H4 (cell line): ENCODE measurements at places on chromosomes 11 and 22. TPM values are rescaled to one million over a fixed set of nuclear protein-coding genes. Genes with fewer than 3 reads are reported as not detected.

The LRRN4CL gene
- total RNA-seq = 0.14 TPM in 1 of 2 replicates, not detected in the other

The PRG2 gene
- total RNA-seq = not detected in 2 replicates

The NOX4 gene
- 1.4 and 3.1 TPM in 2 replicates for total RNA-seq

The APIP gene
- total RNA-seq = 124 and 131 TPM in 2 replicates

The PACSIN3 gene
- total RNA-seq = 11.3 and 16.4 TPM in 2 replicates

The SDHAF2 gene
- total RNA-seq = 56.5 and 67.8 TPM in 2 replicates

The OR1S2 gene
- total RNA-seq = not detected in 2 replicates

The NLRP14 gene
- 0.08 and 0.19 TPM in 2 replicates for total RNA-seq

The YAP1 gene
- 32.0 and 41.1 TPM in 2 replicates for total RNA-seq

The MYRF gene
- 1.0 and 1.2 TPM in 2 replicates for total RNA-seq

The ZBTB3 gene
- total RNA-seq = 6.9 and 7.5 TPM in 2 replicates

The RIMBP3C gene
- total RNA-seq = 0.27 and 0.31 TPM in 2 replicates

The SCUBE2 gene
- 0.10 TPM in 1 of 2 replicates, not detected in the other for total RNA-seq

The SSRP1 gene
- total RNA-seq = 123 and 145 TPM in 2 replicates

The TMEM121B gene
- total RNA-seq = 0.27 TPM in 1 of 2 replicates, not detected in the other
